Right ventricle myocardium superior (tissue), 1 donor: ENCODE measurements at places on chromosomes 6 and 20.
A peak's percentile ranks its signal among the peaks of the same experiment; 100 is the strongest.

- DNase-seq = no peak
Measured at GRCh38 chr6:111743360-111743759, 129.9 kb downstream of the FYN start.

GRCh38 chr20:312866-313265 lies 12.5 kb upstream of the SOX12 start:
- no peak for DNase-seq

- DNase-seq = no peak
Measured at GRCh38 chr20:58146746-58147140, 81.7 kb downstream of the ANKRD60 start.

- no peak for DNase-seq
Measured at GRCh38 chr6:40620574-40621240, 33.5 kb upstream of the LRFN2 start.

GRCh38 chr20:689348-689747 lies 13.7 kb upstream of the SCRT2 start:
- DNase-seq = no peak

DNA sequence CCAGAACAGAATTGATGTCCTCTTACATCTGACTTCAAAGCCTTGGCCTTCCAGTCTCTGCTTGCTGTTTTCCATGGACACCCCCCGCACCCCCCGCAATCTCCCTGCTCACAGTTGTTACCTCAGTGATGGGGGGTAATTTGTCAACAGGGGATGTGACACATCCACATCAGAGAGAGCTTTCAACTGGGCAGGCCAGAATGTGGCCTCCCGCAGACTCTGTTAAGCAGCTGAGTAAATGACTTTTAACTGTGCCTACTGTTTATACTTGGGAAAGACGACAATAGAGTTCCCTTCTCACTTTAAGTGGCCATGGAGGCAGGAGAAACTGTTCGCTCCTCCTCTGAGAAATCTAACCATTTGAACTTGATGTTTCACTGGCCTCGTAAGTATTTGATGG lies 51.0 kb downstream of the TXNDC5 start:
- no peak for DNase-seq

DNA sequence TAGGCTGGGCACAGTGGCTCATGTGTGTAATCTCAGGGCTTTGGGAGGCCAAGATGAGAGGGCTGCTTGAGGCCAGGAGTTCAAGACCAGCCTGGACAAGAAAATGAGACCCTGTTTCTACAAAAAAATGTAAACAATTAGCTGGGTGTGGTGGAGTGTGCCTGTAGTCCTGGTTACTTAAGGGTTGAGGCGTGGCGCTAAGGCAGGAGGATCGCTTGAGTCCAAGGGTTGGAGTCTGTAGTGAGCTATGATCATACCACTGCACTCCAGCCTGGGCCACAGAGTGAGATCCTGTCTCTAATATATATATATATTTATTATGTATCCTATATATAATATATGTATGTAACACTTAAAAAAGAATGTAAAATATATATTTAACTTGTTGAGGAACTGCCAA lies 7.9 kb upstream of the ABRACL start:
- DNase-seq = no peak

DNA sequence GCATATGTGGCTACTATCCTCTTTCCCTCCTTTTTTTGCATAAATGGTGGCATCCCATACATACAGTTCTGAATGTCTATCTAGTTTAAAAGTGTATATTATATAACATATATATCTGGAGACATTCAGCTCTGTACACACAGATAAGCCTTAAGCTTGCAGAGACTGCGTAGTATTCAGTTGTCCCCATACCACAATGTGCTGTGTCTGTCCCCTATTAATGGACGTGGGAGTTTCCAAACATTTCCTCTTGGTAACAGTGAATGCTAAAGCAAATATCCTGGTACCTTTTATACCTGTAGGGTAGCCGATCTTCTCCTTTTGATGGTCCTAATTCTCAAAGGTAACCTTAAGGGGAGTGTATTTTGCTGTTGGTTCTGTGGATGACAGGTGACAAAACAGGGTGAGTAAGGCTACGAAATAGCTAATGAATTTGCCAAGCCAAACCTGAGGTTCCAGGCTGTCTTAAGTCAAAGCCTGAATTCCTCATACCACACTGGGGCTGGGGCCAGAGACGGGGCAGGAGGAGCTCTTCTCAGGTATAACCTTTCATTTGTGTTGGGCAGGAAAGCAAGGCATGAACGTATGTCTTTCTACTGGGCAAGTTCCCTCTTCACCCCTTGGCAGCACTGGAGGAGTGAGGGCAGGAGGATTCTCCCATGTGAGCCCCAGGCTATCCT lies 7.8 kb upstream of the C2 start:
- DNase-seq = no peak

DNA sequence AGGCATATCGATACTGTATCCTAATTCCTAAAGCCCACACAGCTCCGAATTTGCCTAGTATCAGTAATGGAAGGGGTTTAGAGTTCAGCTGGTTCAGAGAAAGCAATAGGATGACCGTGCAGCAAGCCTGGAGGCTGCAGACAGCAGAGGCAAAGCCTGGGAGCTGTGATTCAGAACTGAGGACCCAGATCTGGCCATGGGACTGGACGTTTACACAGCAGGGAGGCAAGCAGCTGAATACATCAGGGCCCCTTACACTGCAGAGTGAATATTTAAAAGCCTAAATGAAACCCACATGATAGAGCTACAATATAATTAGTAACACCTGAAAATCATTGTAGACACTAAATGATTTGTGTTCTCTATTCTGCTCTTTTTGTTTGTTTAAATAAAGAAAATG lies 38.0 kb downstream of the ELOVL2 start:
- DNase-seq = no peak

DNA sequence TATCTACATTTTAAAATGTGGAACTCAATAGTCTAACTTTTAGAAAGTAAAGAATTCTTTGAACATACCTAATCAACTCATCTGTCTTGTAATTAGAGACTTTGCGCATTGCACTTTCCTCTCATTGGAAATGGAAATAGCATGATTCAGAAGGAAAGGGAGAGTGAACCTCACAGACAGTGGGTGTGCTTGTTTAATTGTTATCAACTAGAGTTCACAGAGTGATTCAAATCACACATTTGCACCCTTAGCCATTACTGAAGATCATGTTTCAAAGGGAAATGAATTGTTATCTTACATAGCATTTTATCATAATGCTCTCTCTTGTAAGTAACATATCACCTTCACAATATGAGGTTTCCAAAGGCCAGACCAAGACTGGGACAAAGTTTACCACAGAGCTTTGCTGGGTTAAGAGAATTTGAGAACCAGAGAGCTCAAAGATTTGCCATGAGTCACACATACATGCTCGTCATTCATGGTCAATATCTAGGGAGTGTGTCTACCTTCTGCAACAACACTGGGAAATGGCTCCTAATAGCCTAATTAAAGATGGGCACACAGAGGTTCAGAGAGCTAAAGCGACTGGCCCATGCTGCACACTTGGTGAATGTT lies 21.5 kb downstream of the GSTA3 start:
- no peak for DNase-seq

DNA sequence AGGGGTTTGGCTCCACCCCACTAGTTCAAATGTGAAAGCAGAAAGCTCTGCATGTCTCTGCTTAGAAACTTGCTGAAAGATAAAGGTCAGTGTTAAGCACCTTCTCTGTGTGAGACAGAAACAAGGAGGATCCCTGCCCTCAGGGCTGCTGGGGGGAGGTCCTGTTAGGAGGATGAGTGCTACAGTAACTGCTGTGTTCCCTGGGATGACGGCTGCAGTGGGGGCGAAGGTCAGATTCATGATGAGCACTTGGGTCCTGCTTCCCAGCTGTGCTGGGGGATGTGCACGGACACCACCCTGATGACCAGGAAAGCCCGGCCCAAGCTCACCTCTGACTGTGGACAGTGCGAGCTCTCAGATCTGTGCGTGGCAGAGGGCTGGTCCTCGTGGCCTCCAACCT lies 252.6 kb downstream of the DLL1 start:
- peak; percentile 34 for DNase-seq

DNA sequence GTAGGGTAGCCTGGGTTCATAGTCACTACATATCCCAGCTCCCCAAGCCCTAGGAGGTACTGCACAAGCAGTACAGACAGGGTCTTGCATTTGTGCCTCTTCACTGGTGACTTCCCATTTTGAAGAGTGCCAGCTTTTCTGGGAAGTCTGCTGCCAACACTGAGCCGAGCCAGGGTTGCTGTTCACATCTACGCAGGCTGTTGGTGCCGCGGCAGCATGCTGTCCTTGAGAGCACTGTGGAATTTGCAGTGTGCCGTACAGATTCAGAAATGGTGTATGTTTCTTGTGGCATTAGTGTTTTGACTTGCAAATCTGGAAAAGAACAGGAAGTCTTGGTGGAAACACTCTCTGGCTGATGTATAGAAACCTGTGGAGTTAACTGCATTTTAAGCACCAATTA lies 67.5 kb downstream of the JARID2 start:
- DNase-seq = peak; percentile 76

- no peak for DNase-seq
Measured at GRCh38 chr6:74715355-74716085, 490.3 kb downstream of the COL12A1 start.

DNA sequence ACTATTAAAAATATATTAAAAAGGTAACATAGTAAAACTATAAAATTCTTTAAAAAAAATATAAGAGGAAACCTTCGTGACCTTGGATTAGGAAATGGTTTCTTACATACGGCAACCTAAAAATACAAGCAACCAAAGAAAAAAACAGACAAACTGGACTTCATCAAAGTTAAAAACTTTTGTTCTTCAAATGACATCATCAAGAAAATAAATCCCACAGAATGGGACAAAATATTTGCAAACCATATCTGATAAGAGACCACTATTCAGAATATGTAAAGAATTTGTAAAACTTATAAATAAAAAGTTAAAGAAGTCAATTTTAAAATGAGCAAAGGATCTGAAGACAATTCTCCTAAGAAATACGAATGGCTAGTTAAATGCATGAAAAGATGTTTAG lies 110.0 kb downstream of the ATG5 start:
- DNase-seq = no peak

DNA sequence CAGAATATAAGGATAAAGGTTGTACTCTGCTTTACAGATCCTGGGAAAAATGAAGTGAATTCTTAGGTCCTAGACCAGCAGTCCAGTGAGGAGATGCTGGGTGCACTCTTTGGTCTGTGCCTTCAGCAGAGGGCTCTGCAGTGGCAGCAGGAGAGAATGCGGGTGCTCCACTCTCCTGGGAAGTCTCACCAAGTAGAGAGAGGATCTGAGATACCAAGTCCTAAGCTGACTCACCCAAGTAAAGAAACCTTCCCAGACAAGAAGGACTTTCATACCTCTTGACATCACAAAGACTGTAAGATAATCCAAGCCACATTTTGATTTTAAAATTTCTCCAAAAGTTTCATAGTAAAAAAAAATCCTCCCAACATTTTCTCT lies 116.9 kb upstream of the EMILIN3 start:
- no peak for DNase-seq

GRCh38 chr20:18638768-18639167 lies 50.9 kb downstream of the DTD1 start:
- no peak for DNase-seq

DNA sequence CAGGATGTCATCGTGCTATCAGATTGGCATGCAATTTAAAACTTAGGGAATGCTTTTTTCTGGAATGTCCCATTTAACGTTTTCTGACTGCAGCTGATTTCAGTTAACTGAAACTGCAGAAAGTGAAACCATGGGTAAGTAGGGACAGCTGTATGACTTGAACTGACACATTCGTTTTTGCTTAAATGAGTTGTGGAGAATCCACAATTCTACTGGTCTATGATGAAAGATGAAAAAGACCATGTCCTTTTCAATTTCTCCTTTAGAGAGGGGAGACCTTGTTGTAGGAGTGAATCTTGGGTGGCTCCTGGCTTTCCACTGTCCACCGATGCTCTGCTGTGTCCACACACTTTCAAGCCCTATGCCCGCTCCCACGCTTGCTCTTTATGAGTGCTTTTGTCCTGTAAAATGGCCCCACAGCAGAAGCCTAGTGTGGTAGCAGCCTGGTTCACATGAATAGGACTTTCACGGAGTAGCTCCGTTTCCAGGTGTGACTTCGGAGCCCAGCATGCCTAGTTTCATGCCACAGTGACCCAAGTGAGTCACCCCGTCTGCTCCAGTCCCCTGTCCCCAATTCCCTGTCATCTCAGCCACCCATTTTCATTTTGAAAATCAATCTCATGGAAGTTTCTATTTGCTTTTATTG lies 21.9 kb downstream of the DYNLT1 start:
- DNase-seq = no peak

GRCh38 chr6:37959061-37959460 lies 139.5 kb downstream of the ZFAND3 start:
- no peak for DNase-seq

- no peak for DNase-seq
Measured at GRCh38 chr6:15752820-15753219, 90.0 kb upstream of the DTNBP1 start.

DNA sequence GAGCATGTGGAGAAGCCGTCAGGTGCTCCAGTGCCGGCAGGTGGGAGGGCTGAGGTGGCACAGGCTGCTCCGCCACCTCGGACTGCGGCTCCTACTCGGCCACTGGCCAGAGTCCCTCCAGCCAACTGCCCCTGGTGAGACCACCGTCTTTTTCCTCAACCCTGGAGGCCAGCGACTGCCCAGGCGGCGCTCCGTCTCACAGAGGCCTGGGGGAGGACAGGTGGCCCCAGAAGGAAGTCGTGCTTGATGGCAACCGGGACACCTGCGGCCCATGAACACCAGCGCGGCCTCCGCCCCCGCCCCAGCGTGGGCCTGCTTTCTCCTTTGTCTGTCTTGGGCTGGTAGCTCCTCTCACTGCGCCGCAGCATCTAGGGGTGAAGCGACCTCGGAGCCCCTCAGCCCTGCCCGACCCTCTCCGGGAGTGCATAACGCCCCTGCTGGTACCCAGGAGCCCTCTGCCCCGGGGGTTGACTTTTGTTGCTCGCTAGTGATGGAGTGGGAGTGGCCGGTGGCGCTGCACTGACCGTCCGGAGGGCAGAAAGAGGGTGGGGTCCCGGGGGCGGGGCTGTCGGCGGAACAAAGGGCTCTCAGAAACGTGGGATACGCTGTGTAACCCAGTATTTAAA lies 706 bp upstream of the TUBB2B start:
- no peak for DNase-seq

DNA sequence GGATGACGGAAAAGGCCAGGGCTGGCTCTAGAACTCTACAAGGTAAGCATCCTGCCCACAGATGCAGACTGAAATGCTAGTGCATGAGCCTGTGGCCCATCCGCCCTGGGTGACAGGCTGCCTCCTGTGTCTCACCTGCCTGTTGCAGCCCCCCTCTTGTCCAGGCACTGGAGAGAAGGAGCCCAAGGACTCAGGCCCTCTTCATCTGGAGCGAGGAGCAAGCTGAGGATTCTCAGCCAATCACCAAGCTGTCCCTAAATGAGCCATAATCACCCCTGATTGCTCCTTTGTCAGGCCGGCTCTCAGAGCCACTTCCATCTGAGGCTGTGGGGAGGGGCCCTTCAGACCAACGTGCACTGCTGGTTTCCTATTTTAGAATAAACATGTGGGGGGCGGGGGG lies 10.0 kb upstream of the SLC32A1 start:
- DNase-seq = no peak

DNA sequence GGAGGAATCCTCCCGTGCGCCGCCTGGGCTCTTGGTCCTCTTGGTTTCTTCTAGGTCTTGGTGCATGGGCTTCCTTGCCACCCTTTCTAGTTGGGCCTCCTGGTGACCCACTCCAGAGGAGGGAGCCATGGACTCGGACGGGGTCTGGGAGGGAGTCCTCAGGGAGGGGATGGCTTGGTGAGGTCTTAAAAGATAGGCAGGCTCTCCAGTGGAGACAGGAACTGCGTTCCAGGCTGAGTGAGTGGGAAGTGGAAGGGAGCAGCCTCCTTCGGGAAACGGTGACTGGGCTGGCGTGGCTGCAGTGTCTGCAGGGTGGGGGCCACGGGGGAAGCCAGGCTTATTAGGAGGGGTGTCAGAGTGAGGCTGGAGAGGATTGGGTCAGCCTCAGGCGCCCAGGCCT lies 152.8 kb downstream of the GRM4 start:
- DNase-seq = no peak
